ENCODE measurements at places on chromosomes 5 and 9.

GRCh38 chr9:121026768-121027167 lies 23.3 kb downstream of the C5 start:
- DNase-seq, result no peak

GRCh38 chr5:172901788-172902496 lies 57.3 kb upstream of the RPL26L1 start:
- DNase-seq, result no peak

DNA sequence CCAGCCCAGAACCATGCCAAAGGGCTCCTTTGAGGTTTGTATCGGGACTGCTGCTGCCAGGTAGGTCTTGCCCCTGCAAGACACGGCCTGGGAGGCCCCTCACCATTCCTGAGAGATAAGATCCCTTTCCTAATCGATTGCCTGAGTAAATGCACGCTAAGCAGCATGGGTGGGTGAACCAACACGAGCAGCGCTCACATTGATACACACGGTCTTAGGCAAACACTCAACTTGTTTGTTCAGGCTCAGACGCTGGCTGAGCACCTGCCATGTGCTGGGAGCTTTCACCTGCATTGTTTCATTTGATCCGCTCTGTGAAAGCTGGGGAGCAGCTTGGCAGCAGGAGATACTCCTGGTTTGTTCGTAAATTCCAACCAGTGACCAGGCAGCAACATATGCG lies 76.9 kb upstream of the NEURL1B start:
- peak; percentile 92 for DNase-seq

DNA sequence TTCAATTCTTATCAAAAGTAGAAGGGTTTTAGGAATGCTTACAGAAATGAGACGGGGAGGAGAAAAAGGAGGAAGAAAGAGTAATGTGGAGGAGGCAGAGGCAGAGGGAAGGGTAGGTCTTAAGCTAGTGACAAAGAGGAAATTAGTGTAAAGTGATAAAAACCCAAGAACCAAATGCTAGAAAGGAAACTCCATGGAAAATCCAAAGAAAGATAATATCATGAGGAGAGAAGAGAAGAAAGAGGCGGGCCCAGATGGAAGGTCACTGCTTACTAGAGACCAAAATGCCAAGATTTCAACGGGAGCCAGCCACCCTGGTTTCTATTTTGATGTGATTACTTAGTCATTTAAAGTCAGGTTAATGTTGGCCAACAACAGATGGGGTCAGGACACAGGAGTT lies 68.6 kb upstream of the IL12B start:
- no peak for DNase-seq

DNA sequence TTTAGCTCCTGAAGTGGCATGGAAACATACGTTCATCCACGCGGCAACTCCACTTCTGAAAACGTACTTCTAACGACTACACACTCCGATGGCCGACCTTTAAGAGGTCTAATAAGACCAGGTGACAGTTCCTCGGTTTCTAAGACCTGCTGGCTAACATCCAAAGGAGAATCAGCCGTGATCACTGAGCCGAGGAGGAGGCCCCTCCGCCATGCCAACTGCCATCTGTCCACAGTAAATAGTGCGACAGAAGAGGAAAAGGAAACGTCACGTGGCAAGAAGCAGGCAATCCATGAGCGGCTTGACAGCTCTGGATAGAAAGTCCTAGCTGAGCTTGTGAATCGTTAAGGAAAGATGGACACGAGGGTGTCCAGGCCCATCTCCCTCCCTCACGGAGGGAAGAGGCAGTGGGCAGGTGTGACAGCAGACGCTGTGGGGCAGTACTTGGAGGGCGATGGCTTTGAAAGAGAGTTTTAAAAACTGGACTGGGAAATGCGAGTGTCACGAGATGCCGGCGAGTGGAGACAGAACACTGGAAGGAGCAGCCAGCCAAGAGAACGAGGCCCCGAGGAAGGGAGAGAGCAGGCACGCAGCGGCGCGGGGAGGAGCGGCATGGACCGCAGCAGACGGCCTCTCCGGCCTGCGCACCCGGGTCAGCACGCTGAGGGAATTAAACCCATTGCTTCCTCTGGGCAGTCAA lies 66.7 kb upstream of the TBC1D9B start:
- no peak for DNase-seq

DNA sequence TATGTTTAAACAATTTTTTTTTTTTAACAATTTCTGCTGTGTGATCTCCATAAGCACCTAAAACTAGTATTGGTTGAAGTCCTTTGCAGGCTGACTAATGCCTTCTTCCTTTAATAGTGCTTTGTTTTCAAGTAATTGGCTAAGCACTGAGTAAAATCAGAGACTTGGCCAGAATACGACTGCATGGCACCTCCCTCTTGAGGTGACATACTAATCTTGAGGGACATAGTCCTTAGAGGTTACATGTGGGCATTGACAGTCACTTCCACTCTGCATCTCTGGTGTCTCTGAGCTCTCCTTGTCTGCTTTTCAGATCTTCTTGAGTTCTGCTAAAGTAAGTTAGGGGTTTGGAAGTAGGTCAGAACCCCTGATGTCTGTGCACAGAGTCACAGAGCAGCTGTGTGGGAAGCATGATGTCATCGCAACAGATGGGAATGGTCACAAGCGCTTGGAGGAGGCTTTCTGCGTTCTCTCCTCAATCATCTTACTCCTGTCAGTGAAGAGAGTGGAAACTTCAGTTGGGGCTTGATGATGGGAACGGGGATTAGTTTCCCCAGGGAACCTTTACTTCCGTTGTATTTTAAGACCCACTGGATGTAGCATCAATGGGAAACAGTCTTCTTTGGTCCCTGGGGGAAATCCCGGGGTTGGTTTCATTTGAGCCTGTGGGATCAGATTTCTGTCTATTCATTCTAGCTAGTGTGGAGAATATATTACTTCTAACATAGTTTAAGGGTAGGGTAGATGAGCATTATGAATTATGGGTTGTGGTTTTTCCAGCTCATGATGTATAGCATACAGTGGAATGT lies 136.9 kb downstream of the ARHGAP26 start:
- no peak for DNase-seq

DNA sequence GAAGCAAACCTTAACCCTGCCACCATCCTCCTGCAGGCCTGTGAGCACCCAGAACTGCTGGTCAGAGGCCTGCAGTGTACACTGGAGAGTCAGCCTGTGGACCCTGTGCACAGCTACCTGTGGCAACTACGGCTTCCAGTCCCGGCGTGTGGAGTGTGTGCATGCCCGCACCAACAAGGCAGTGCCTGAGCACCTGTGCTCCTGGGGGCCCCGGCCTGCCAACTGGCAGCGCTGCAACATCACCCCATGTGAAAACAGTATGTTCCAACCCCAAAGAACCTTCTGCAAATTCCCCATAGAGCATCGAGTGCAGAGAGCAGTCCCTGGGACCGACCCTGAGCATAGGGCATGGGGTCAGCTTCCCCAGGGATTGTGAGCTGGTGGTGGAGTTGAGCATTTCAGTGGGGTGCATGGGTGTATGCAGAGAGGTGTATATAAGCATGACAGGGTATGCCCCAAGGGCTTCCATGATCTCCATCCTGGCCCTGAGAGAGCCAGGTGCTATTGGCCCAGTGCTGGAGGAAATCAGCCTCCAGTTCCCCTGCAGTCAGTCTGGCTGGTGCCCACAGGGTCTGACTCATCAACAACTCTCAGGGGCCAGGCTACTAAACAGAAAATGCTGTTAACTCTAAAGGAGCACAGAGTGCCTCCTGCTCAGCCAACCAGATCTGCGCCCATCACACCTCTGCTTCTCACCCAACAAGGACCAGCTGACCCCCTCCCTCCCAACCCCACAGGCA lies 126.2 kb downstream of the SAXO1 start:
- DNase-seq, result no peak

- no peak for DNase-seq
Observed at GRCh38 chr5:7844901-7845300, 6.0 kb downstream of the CFAP90 start.

GRCh38 chr9:77589046-77589795 lies 58.9 kb downstream of the GNA14 start:
- DNase-seq, result peak; percentile 28

GRCh38 chr5:82416512-82416911 lies 138.4 kb upstream of the RPS23 start:
- no peak for DNase-seq

GRCh38 chr5:150484964-150485692 lies 22.8 kb upstream of the NDST1 start:
- DNase-seq, result no peak

DNA sequence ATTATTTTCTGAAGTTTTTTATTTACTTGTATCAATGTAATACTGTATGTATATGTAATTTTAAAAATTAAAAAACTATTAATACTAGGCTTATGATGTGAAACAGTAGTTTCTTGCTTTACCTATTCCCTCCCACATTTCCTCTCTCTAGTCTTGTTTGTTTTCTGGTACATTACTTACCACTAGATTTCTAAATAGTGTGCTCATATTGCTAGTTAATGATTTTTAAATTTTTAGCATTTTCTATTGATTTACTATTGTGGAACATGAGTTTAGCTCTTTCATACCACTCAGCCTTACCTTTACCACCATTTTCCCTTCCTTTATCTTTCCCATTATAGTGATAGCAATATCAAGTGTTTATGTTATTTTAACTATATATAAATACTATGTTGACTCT lies 39.3 kb downstream of the UBE2R2 start:
- no peak for DNase-seq

- no peak for DNase-seq
Observed at GRCh38 chr5:25707093-25707492, 1062.3 kb upstream of the CDH10 start.

GRCh38 chr9:32378993-32379729 lies 5.3 kb upstream of the ACO1 start:
- peak; percentile 44 for DNase-seq

- DNase-seq, result no peak
Observed at GRCh38 chr9:72305102-72305546, 59.9 kb downstream of the ZFAND5 start.

GRCh38 chr9:96149533-96150280 lies 152.3 kb downstream of the HSD17B3 start:
- no peak for DNase-seq

DNA sequence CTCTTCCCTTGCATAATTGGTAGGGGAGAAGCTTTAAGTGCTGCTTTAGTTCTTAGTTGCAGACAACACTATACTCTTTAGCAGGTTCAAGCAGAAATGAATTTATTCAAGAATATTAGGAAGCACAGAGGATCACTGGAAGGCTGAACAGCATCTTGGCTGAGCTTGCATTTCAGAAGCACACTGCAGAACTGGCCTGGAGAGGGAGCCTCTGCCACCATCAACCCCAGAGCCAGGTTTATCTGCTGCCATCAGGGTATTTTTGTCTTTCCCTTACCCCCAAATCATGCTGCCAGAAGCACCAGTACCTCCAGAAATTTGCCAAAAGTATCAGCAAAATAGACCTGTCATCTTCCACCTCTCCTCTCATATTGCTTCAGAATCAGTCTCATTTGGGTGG lies 440.7 kb downstream of the DMAC1 start:
- DNase-seq, result no peak

DNA sequence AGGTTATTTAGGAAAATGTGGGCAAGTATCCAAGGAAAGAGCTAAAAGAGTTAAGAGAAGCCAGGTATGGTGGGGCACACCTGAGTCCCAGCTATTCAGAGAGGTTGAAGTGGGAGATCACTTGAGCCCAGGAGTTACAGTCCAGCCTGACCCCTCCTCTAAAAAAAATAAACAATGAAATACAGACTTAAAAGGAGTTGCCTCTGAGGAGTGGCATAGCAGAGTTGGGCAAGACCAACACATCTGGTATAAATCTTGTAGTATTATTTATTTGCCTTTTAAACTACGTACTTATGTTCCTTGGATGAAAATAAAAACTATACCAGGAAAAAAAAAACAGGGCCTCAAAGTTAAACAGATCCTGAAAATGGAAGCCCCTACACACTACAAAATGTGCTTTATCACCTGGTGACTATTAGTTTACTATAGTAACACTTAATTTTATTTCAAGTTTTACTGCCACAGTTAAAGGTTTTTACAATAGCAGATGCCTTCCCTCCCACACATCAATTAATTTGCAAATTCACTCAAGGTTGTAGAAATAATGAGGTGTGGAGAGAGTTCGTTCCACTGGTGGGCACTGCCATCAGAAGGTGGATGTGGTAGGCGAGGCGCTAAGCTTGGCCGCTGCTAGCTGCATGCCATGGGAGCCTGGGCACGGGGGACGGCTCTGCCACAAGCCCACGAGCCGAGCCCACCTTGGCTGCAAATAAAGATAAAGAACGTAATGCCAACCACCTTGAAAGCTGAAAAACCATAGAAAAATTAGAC lies 48.0 kb downstream of the MED27 start:
- DNase-seq, result no peak

DNA sequence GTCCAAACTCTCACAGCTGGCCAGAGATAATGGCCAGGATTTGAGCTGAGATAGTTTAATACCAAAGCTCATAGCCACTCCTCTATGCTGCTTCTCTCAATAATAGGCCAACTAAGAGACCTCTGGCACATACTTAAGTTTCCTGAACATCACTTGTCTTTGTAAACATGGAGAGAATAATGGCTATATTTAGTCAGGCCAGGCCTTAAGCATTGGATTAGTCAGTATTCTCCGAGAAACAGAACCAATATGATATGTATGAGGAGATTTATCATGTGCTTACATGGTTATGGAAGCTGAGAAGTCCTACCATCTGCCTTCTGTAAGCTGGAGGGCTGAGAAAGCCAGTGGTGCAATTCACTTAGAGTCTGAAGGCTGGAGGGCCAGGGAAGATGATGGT lies 45.4 kb downstream of the CFAP95 start:
- DNase-seq, result no peak

DNA sequence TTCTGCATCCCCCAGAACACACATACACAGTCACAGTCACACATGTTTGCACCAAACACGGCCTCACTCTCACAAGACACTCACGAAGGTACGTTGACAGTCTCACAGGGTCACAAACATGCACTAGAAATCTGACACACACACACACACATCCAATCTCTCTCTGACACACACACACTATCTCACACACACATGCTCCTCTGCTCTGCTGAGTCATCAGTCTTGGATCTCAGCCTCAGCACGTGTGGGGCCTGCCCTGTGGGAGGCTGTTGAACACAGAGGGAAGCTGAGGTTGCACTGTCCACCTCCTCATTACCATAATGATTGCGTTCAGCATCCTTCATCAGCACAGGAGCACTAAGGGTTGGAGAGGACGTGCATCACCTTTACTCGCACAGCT lies 188.8 kb downstream of the MTRR start:
- no peak for DNase-seq
